ENCODE measurements at places on chromosomes 16 and 17.

- no peak for DNase-seq
Measured at GRCh38 chr17:39579318-39580081, 28.2 kb downstream of the NEUROD2 start.

DNA sequence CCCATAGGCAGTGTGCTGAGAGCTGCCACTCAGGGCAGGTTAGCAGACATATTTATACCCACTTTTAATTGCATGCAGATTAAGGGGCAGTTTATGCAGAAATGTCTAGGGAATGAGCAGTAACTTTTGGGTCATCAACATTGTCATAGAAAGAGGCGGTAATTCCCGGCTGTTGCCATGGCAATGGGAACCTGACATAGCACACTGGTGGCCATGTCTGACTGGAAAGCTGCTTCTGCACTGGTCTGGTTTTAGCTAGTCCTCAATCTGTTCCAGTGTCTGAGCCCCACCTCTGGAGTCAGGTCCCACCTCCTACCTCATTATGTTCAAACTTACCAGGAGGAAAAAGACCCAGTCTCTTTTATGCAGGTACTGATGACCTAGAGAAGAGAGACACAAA is 31.5 kb upstream of the TNRC6C start:
- no peak for DNase-seq

DNA sequence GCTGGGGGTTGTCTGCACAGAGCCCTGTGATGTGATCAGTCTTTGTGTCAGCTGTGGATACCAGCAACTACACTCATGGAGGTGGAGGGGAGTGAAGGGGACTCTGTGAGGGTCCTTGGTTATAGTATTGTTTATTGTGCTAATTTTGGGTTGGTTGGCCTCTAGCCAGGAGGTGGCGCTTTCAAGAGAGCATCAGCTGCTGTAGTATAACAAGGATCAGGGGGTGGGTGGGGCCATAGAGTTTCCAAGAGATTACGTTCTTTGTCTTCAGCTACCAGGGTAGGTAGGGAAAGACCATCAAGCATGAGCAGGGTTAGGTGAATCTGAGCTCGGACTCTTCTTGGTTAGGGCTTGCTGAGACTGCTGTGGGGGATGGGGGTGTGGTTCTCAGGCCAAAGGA is 97.1 kb upstream of the HS3ST3A1 start:
- no peak for DNase-seq

DNA sequence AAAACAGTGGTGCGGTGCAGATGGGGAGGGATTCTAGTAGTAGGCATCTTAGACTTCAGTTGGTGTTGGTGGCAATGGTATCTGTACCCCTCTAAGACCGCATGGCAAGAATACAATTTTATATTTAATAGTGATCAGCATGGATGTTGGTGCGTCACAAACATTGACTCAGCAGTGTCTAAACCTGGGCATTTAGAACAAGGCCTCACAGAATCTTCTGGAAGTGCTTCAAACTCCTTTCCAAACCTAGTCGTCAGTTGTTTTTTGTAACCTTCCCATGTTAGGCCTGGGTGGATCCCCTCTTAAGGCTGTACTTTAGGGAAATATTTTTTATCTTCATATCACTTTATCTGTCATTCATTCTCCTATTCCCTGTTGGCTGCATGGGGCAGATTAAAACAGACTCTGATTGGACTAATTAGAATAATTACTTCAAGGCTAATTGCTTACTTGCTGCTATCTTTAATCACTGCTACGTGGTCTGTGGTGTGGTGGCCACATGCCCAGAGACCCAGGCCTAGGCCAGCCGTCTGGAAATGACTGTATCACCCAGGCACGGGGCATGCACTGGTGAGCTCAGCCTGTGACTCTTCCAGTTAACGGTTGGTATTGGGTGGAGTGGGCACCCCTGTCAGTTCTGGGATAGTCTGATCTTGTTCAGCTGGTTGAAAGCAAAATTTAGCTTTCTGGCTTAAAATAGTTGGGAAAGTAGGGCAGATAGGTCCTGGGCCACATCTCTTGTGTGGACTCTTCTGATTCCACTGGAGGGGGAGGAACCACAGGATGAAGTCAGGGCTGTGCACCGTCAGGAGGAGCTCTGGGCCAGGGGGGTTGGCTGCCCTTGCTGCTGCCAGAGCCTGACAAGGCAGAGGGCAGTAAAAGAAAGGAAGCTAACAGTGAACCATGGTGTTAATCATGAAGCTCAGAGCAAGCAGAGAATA is 4.5 kb downstream of the ALKBH5 start:
- DNase-seq, result peak; percentile 51

DNA sequence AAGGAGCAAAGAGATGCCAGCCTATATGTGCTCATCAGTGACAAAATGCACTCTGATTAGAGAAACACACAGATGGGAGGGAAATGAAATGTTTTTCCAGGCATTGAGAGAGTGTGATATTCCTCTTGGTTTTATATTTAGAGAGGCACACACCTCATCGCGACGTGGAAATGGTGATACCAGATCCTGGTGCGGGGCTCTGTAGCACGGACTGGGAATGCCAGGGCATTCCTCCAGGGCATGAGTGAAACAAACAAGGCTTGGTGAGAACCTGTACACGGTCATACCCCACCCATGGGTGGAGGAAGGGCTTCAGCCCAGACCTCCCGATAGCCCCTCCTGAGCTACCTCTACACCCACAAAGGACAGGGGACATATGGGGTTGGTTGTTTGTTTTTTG is 280.2 kb downstream of the C16orf95 start:
- DNase-seq, result no peak

DNA sequence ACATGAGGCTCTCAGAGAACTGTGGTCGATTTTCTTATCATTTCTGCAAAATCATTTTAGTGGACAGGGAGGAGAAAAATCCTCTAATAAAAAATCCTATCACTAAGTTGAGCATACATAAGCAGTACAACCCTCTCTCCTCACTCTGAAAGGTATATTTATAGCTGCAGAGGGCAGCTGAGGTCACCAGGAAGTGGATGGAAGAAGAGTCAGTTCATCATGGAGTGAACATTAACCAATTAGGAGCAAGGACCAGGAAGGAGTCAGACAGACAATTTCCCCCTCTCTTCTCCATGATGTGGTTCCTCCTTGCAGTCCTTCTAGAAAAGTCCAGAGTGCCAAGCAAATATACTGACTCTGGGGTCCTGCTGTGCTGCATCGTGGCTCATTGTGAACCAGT is 253.7 kb downstream of the TOX3 start:
- DNase-seq, result no peak

- DNase-seq, result no peak
Measured at GRCh38 chr17:28745786-28746411, 2.1 kb downstream of the TRAF4 start.

DNA sequence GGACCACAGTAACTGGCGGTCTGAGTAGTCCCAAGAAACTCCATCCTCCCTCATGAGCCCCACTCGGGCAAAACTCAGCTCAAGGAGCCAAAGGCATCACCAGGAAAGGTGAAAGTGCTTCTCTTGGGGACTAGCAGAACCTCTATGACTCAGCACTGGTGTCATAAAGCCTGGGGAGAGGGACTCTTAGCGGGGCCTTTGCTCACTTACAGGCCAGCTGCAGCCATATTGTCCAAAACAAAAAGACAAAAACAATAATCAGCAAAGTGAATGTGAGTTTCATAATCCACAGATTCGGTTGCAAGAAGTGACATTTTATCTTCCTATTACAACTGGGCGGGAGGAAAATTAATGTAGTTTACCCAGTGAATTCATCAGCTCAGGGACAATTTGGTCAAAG is at the start of gene TEKT5:
Gene TEKT5, minus strand, starts transcription at position 101 of the 400 bp plus-strand sequence. Its CDS starts 57 bp downstream, at position 44.
- DNase-seq, result no peak

DNA sequence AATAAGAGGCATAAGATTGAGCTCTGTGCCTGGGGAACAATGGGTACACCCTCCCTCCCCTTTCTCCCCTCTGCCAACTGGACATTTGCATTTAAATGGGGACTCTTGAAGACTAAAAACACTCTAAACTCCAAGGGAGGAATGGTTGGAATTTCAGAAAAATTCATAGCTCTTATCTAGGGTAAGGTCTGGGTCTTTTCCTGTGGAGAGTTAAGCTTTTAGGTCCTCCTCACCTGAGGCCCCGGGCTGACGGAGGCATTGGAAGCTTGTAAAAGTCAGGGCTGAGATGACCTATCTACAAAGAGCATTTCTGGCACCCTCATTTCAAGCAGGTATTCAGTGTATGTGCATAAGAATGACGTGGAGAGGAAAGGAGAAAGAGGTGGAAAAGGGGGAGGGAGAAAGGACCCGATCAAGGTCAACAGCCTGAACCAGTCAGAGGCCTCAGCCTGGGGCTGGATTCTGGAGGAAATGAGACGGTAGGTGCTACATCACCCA is 78.0 kb downstream of the RAP1GAP2 start:
- no peak for DNase-seq

GRCh38 chr16:426906-427249 is 1.4 kb downstream of the RAB11FIP3 start:
- DNase-seq, result no peak

GRCh38 chr17:60230358-60230757 is 80.6 kb downstream of the CA4 start:
- no peak for DNase-seq

DNA sequence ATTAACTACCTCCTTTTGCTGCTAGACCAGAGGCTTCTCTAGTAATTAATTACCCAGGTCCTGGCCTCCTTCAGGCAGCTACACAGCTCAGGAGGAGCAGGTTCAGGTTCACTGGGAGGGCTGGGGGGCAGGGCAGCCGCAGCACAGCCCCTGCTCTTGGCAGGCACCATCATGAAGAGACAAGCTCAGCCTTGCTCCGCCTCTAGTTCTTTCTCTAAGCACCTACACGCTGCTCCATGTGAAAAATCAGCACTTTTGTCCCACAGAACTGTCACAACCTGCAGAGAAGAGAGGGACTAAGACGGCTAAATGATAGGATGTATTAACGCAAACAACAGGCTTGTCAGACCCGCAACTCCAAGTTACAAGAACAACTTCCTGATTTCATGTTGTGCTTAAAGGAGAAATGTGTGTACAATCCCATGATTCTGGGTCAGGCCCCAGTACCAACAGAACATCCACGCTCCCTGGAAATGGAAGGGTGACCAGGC is 53.4 kb downstream of the GRB2 start:
- no peak for DNase-seq

DNA sequence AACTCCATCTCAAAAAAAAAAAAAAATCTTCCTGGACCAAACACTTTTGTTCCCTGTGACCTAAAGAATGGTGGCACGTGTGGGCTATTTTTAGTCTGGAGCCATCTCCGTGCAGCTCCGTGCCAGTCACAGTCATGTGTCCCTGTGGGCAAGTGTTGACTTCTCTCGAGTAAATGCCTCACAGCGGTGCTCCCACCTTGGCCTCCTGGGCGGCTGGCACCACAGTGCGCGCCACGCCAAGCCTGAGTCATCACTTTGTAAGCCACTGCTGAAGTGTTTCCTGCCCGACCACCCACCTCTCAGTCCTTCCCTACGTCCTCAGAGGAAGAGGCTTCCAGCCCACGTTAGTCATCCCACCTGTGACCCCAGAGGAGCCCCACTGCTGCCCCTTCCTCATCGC is 10.9 kb upstream of the HEXD start:
- no peak for DNase-seq

- no peak for DNase-seq
Measured at GRCh38 chr16:58863042-58863441, 128.9 kb upstream of the GOT2 start.

GRCh38 chr17:1638171-1638590 is 7.4 kb downstream of the SCARF1 start:
- DNase-seq, result no peak

- no peak for DNase-seq
Measured at GRCh38 chr16:66057057-66057456, 309.4 kb upstream of the CDH5 start.

DNA sequence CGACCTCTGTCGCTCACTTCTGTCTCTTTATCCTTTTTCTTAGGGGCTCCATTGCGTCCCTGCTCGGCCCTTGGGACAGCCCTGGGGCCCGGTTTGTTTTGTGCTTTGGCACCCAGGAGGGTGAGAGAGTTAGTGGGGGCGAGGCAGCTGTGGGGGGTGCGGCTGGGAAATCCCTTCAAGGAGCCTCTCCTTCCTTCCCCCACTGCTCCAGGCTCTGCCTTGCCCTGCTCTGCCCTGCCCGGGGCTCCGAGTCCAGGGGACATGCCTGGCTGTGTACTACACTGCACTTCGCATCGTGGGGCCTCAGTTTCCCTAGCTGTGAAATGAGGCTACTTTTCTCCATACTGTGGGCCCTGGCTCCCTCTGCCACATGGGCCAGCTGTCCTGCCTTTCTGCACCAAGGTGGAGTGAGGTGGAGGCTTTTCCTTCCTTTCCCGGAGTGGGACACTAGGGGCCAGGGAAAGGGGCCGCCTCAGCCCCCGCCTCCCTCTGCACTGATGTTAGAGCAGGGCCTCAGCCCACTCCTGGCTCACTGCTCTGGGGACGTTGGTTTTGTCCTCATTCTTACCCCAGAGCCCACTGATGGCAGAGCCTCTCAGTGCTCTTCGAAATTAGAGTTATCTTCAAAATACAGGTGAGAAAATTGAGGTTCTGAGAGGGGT is 980 bp downstream of the LLGL1 start:
- DNase-seq, result no peak

DNA sequence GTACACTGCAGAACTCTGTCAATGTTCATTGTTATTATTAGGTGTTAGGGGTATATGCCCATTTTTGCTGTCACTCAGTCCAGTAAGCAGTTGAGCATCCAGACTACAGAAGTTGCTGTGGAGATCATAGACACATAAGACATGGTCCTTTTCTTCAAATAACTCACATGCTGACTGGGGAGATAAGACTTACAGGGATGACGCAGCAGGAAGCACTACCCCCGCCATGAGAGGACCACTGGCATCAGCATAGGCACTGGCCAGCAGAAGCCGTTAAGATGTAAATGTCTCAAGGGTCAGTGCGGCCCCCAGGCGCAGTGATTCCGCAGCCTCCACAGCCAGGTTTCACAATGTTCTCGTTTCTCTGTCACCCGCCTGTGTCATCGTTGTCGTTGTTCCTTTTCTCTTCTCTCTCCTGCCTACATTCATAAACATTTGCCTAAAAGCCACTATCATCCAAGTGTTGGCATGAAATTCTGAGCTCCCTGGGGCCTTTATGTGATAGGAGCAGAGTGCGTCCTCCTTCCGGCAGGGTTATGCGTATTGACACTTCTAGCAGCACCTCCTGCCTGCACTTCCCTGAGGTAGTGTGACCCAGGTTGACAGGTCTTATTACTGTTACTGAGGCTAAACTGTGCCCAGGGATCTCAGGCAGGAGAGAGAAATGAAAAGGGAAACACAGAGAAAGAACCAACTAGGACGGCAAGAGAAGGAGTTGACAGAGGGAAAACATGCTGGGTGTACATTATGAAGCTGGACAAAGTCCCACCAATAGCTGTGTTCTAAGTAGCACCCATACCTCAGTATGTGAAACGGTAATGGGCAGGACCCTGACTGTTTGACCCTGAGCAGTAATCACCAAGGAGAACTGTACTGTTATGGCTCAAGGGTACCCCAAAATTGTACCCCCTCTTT is 17.9 kb downstream of the TANGO6 start:
- DNase-seq, result no peak
